ENCODE measurements at places on chromosomes 12 and 14.

GRCh38 chr14:99440278-99440677, 40.4 kb downstream of the SETD3 start:
- no peak for DNase-seq

DNA sequence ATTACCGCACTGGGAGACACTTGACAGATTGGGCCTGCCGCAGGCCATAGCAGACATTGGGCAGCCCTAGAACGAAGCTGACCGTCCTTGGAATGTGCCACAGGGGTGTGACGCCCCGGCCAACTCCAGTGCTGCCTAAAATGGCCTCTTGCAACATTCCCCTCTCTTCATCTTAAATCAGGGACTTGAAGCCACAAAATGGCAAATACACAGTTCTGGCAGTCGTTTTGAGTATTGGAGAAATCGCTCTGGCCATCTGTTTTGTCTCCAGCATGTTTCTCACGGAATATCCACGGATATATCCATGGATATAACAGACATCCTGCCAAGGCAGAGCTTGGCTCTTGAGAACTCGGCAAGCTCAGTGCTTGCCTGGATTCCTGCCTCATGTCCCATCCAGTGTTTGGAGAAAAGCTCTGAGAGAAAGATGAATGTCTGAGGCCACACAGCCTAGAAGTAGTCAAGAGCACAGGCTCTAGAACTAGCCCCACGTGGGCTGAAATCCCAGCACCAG, 158.4 kb downstream of the CHST11 start:
- no peak for DNase-seq

DNA sequence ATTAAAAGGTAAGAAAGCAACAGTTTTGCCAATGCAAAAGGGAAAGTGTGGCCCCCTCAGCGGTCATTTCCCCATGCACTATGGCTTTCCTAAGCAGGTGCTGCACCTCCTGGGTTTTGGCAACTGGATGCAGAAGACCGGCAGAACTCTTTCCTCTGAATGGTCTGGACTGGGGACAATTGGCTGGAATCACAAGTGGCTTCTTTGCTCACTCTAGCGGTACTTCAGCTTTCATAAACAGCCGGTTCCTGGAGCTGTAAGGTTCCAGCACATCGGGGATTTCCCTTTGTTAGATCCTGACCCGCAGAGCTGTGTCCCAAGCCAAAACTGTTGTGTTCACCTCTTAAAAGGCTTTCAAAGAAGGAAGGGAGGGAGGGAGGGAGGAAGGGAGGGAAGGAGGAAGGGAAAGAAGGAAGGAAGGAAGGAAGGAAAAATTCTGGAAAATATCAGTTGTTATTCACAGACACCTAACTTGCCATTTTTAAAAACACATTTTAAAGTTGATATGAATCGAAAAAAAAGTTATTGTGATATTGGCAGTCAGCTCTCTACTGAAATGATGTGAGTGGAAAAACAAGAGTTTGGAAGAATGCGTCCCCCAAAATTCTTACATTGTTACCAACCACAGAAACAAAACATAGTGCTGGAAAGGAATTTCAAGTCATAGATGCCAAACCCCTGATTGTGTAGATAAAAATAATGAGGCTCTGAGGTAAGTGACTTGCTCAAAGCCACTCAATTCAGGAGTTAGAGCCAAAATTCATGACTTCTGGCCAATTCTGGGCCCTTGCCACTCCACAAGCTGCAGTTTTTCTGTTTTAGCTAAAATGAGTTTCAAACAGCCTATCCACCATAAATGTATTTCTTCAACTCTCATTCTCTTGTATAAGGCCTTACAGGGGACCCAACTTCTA, 220.6 kb upstream of the HMGA2 start:
- no peak for DNase-seq

- peak; percentile 15 for DNase-seq
These were observed 66.5 kb upstream of the MAX start for GRCh38 chr14:65168840-65169239.

DNA sequence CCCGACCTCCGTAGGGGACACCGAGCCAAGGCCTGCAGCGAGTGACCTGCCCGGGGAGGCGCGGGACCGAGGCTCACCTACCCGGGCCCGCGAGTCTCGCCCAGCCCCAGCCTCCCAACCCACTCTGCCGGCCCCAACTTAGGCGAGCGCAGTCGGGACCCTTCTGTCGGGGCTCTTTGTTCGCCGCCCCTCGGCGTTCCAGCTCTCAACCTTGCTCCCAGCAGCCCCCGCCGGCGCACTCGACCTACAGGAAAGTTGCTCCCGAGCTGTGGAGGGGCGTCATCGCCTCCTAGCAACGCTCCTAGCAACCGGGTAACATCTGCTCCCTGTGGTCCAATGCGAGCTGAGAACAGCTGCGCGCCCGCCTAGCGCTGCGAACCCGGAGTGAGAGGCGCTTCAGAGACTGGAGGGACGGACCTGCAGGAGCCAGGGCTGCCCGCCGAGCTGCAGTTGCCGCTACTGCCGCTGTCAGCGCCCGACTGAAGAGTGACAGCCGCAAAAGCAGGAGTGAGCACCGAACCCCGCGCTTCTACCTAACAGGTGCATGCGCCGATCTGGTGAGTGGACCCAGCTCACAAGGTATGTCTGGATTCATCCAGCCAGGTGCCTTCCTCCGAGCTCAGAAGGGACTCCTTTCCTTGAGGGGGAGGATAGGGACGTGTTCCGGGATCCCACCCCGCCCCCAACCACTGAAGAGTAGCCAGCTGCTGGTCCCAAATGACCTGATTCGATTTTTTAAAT, 355.0 kb downstream of the SNAPC1 start:
- DNase-seq, result no peak
